Uterus (tissue), 4 donors: ENCODE measurements at places on chromosomes 5 and 9. TPM values are rescaled to one million over a fixed set of nuclear protein-coding genes. Genes with fewer than 3 reads are reported as not detected.
A peak's percentile ranks its signal among the peaks of the same experiment; 100 is the strongest.

CXCL14 gene
- total RNA-seq = 1.4 TPM

KLF4 gene
- 65.3 TPM for total RNA-seq

DAP gene
- 83.9 TPM for total RNA-seq

ADAMTSL1 gene
- total RNA-seq = 30.0 TPM

GRIA1 gene
- 1.5 TPM for total RNA-seq

CYLC2 gene
- not detected for total RNA-seq

PCDHGA11 gene
- 12.8 TPM for total RNA-seq

LOX gene
- 78.3 TPM for total RNA-seq

TYRP1 gene
- total RNA-seq = not detected

CDK7 gene
- 5.1 TPM for total RNA-seq

LRRC70 gene
- 17.6 TPM for total RNA-seq

GRCh38 chr9:125095821-125096443, 47.4 kb downstream of the SCAI start:
- no peaks in the 10 kb centered on the region for H3K27me3 ChIP-seq
- no peak overlapping the region for H3K27ac ChIP-seq
- H3K4me3 ChIP-seq = no peak overlapping the region
- H3K4me1 ChIP-seq = no peaks in the 10 kb centered on the region
- no peak for DNase-seq
- H3K36me3 ChIP-seq = no peaks in the 10 kb centered on the region

DNA sequence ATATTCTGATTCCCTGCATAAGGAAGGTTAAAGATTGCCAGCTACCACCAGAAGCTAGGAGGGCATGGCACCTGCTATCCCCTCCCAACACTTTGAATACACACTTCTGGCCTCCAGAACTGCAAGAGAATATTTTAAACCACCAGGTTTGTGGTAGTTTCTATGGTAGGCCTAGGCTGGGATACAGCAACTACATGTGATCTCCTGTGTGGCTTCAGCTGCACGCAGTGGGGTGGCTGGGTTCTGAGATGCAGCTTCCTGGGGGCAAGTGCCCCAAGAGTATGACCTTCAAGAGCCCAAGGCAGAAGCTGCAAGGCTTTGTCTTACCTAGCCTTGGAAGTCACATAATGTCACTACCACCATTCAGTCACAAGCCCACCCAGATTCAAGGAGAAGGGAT, 39.6 kb downstream of the GCNT4 start:
- no peak for DNase-seq
- no peak overlapping the region for H3K4me3 ChIP-seq
- no peaks in the 10 kb centered on the region for H3K4me1 ChIP-seq
- H3K36me3 ChIP-seq = no peaks in the 10 kb centered on the region

GRCh38 chr9:89606049-89606623, 1.3 kb downstream of the GADD45G start:
- H3K27ac ChIP-seq = peak overlapping the region; percentile 91
- no peaks in the 10 kb centered on the region for H3K27me3 ChIP-seq
- no peaks in the 10 kb centered on the region for H3K4me1 ChIP-seq
- no peaks in the 10 kb centered on the region for H3K36me3 ChIP-seq
- peak; percentile 76 for DNase-seq

DNA sequence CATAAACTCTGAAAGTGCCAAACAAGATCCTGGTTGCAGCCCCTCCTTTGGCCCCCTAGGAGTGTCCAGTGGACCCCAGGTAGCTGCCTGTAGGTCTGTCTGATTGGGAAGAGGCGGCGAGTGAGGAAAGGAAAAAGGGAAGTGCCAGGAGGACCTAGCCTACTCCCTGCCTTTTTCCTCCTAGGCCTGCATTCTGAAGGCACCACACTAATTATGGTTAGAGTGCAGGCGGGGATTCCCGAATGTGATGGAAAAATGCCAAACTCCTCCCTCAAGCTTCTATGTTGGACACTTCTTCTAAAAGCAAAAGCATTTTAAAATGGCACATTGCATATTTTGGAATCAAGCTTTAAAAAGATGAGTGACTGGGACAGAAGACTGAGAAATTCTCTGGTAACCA, 83.2 kb upstream of the SMIM15 start:
- no peaks in the 10 kb centered on the region for H3K4me1 ChIP-seq
- H3K27ac ChIP-seq = no peak overlapping the region
- H3K36me3 ChIP-seq = no peaks in the 10 kb centered on the region
- no peaks in the 10 kb centered on the region for H3K27me3 ChIP-seq
- no peak for DNase-seq
- no peak overlapping the region for H3K4me3 ChIP-seq

GRCh38 chr5:41935544-41935943, 10.5 kb downstream of the FBXO4 start:
- H3K27me3 ChIP-seq = no peaks in the 10 kb centered on the region
- H3K36me3 ChIP-seq = no peaks in the 10 kb centered on the region
- DNase-seq = no peak
- no peak overlapping the region for H3K27ac ChIP-seq
- no peaks in the 10 kb centered on the region for H3K4me1 ChIP-seq

- H3K36me3 ChIP-seq = no peaks in the 10 kb centered on the region
- no peak overlapping the region for H3K27ac ChIP-seq
Measured at GRCh38 chr5:10586555-10586954, 22.7 kb downstream of the ANKRD33B start.

DNA sequence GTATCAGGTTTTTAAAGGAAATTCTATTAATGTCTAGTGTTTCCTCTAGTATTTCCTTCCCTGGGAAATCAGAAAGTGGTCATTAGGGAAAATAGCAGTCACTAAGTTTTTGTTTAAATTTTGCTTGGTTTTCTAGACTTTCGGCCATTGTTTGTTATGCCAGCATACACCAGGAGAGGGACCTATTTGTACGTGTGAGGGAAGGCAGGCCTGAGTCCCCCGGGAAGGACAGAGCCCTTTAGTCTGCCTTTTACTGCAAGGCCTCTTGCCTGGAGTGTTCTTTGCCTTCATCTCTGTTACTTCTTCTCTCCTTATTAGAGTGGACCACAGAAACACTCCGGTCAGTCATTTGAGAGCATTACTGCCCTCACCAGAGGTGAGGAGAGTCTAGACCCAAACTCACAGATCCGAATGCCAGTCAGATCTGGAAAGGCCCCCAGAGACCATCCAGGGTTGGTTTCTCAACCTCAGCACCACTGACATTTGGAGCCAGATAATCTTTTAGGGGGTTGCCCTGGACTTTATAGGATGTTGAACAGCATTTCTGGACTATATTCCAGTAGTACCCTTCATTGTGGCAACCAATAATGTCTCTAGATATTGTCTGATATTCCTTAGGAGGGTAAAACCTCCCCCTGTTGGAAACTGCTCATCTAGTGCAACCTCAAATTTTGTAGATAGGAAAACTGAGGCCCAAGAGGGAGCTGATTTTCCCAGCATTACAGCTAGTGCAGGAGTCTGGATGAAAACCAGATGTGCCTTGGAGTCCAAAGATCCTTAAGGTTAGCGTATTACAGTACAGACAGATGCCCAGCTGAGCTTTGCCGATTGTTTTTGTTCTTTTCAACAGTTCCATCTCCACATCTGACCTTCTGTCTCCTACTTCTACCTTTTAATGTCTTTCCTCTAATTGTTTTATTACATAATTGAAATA, 93.0 kb upstream of the NIPAL4 start:
- H3K27me3 ChIP-seq = no peaks in the 10 kb centered on the region
- no peaks in the 10 kb centered on the region for H3K4me1 ChIP-seq
- no peak overlapping the region for H3K4me3 ChIP-seq

- no peaks in the 10 kb centered on the region for H3K4me1 ChIP-seq
- DNase-seq = no peak
- no peak overlapping the region for H3K27ac ChIP-seq
- H3K4me3 ChIP-seq = no peak overlapping the region
Measured at GRCh38 chr5:109345699-109346098, 64.1 kb downstream of the PJA2 start.

- H3K4me1 ChIP-seq = no peaks in the 10 kb centered on the region
- H3K4me3 ChIP-seq = no peak overlapping the region
- DNase-seq = no peak
Measured at GRCh38 chr5:167840527-167841130, 450.8 kb upstream of the WWC1 start.

GRCh38 chr5:116814626-116815385, 240.2 kb upstream of the SEMA6A start:
- no peaks in the 10 kb centered on the region for H3K4me1 ChIP-seq
- H3K27me3 ChIP-seq = no peaks in the 10 kb centered on the region
- no peaks in the 10 kb centered on the region for H3K36me3 ChIP-seq
- H3K27ac ChIP-seq = no peak overlapping the region
- DNase-seq = no peak

DNA sequence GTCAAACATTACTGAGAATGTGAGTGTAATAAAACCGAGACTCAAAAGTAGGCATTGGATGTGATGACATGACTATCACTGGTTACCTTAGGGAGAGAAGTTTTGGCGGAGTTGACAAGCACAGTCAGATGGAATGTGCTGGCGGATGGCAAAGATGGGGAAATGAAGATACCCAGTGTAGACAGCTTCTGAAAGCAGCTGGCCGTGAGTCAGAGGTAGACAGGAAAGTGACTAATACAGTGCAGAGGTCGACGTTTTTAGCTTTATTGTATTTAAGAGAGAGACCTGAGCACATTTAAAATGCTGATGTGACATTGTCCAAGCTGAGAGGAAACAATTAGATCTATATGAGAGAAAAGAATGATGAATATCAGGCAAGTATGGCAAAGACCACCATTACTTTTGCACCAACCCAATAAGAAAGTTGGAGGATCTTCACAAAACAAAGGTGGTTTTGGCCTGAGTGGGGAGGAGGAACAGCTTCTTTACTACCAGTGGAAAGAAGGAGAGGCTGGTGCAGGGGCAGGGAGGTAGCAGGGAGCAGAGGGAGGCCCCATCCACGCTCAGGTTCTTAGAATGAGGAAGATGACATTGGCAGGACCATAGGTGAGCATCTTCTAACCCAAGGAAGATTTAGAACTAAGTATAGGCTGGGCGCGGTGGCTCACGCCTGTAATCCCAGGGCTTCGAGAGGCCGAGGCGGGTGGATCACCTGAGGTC, 36.7 kb upstream of the KCNIP1 start:
- no peaks in the 10 kb centered on the region for H3K27me3 ChIP-seq
- no peak overlapping the region for H3K4me3 ChIP-seq
- no peak overlapping the region for H3K27ac ChIP-seq

DNA sequence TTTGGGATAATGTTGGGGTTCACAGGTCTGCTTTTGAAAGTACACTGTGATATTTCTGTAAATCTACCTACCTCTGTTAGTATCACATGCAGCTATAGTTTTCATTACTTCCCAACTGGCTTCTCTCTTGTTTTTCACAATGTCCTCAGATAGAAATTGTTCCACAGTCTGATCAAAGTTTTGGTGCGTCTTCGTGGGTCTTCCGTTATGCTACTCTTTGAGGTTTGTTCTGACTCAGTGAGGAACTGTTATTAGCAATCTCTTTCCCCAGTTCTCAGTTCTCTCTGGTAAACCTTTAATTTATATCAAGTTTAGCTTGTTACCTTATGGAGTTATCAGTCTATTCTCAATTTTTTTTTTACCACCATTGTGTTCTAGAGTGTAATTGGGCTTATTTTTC, 2061.2 kb upstream of the CDH9 start:
- no peak overlapping the region for H3K4me3 ChIP-seq
- no peaks in the 10 kb centered on the region for H3K4me1 ChIP-seq
- H3K27ac ChIP-seq = no peak overlapping the region
- no peak for DNase-seq
- no peaks in the 10 kb centered on the region for H3K36me3 ChIP-seq
- H3K27me3 ChIP-seq = no peaks in the 10 kb centered on the region

DNA sequence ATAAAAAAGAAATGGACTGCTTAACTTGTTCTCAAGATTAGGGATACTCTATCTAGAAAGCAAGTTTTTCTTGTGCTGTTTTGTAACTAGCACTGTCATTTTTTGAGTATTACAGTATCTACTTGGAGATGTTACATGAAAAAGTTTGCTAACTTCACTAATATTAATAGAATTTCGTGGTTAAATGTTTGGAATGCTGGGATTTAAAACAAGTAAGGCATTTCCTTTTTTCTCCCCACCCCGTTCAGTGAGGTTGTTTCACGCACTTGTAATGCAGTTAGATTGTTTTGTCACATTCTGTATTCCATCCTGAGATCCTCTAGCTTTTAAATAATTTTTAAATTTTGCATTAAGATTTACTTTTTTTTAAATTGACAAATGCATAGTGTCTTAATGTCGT, 20.0 kb upstream of the TEK start:
- H3K27me3 ChIP-seq = no peaks in the 10 kb centered on the region
- no peaks in the 10 kb centered on the region for H3K36me3 ChIP-seq
- DNase-seq = no peak
- H3K4me3 ChIP-seq = no peak overlapping the region
- no peak overlapping the region for H3K27ac ChIP-seq

DNA sequence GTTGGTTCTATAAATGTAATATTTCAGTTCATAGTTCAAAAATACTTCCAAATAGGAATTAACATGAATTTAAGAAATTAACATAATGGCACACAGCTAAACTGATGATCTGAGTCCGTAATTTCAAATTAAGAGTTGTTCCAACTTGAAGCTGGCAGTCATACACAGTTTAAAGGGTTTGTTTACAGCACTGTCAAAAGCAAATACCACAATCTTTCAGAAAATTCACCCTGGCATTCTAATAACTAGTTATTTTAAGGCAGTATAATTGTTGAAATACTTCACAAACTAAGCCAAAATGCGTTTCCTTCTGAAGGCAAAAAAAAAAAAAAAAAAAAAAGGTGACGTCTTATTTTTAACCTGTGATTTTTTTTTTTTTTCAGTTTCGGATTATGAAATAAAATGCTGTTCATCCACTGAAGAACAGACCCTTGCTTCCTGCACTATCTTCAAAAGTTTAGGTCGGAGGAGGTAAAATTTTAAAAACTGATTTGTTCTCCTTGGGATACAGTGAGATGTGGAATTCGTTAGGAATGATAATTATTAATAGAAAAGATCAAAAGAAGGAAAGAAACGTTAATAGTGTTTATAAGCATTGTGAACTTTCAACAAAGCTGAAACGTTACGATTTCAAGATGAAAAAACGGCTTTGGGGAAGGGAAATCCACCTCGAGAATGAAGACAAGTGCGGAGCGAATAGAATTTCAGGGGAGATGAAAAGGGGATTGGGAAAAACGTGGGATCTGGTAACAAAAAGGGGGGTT, 850 bp downstream of the IL6ST start:
- no peaks in the 10 kb centered on the region for H3K27me3 ChIP-seq
- H3K36me3 ChIP-seq = no peaks in the 10 kb centered on the region
- H3K27ac ChIP-seq = peak overlapping the region; percentile 98
- no peak for DNase-seq

GRCh38 chr5:157266286-157267007, 524 bp downstream of the CYFIP2 start:
- peaks cover 3% of the 10 kb centered on the region for H3K4me1 ChIP-seq
- H3K36me3 ChIP-seq = no peaks in the 10 kb centered on the region
- DNase-seq = no peak

- H3K4me3 ChIP-seq = no peak overlapping the region
- no peak for DNase-seq
- no peaks in the 10 kb centered on the region for H3K36me3 ChIP-seq
- no peak overlapping the region for H3K27ac ChIP-seq
- no peaks in the 10 kb centered on the region for H3K27me3 ChIP-seq
Measured at GRCh38 chr5:33650911-33651310, 210.1 kb downstream of the TARS1 start.

- no peak overlapping the region for H3K4me3 ChIP-seq
- no peaks in the 10 kb centered on the region for H3K27me3 ChIP-seq
- H3K4me1 ChIP-seq = no peaks in the 10 kb centered on the region
- DNase-seq = no peak
- no peak overlapping the region for H3K27ac ChIP-seq
Measured at GRCh38 chr5:59537961-59538749, 355.4 kb downstream of the PDE4D start.
